CD4-positive, alpha-beta T cell (primary cell): ENCODE measurements at places on chromosomes 3 and 15.

DNA sequence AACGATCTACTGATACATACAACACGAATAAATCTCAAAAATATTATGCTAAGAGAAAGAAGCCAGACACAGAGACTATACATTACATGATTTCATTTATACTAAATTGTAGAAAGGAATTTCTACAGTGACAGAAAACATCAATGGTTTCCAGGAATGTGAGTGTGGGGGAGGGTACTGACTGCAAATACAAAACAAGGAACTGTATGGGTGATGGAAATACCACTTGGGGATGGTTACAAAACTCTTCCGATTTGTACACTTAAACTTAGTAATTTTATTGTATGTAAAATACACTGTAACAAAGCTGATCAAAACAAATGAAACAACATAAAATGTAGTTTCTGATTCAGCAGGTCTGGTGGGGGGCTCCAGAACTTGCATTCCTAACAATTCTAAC lies 45.8 kb upstream of the IP6K2 start:
- no peak for DNase-seq

DNA sequence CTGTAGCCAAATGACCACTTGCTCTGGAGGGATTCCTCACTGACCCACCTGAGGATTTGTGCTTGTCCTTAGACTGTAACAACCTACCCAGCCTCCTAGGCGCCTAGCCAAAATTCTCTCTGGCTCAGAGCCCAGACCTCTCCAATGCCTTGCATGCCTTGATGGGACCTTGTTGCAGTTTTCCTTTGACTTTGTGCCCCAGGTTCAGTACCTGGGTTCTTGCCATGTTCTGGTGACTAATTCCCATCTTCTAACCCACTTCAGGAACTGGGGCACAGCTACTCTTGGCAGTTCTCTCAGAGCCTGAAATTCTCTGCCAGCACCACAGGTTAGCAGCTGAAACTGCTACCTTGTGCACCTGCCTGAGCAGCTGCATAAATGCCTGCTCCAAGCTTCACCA lies 27.0 kb upstream of the UBE3A start:
- DNase-seq, result no peak

DNA sequence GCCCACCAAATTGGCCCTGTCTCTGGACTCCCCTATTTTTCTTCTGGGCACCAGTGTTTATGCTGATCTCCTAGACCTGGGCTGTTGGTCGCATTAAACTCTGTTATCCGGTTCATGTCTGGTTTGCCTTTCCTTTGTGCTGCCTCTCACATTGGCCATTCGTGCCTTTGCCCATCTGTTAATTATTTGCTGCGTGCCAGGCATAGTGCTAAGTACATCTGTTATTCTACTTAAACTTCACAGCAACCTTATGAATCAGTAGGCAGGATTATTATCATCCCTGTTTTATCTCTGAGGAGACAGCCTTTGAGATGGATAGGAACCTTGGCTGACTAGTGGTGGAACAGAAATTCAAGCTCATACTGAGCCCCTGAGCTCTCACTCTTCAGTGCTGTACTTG lies 76.0 kb downstream of the THSD4 start:
- DNase-seq, result no peak

DNA sequence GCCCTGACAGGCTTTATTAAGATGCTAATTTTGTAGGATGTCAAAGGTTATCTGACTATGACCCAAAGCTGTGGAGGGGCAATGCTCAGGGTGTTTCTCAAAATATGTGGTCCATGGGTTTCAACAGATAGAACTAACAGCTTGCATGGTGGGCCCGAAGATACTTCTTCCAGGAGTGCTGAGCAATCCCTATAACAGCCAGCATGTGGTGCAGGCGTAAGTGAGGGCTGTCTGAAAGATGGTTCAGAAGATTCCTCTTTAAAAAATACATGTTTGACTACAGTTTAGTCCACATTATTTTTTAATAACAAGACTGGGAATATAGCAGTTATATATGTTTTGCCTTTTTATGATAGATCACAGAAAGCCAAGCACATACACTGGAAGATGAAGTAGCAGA lies 7.6 kb downstream of the SCG3 start:
- no peak for DNase-seq

GRCh38 chr3:144259267-144259666 lies 287.6 kb downstream of the DIPK2A start:
- no peak for DNase-seq

DNA sequence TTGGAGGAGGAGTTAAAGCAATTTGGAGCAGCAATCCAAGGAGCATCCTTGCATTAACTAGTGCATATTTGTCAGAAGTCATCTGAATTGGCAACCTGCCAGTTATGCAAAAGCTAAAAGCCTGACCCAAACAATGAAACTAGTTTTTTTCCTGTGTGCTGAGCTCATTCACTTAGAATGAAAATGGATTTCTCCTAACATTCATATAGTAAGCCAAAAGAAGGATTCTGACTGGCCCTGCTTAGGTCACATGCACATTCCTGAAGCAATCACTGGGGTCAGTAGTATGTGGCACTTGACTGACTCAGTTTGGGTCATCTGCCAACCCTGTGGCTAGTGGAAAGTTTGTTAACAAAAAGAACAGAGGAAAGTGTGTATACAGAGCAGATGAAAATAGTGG lies 30.5 kb downstream of the OXSM start:
- no peak for DNase-seq

- DNase-seq, result no peak
These were observed 422.2 kb downstream of the GBE1 start for GRCh38 chr3:81339040-81339845.

DNA sequence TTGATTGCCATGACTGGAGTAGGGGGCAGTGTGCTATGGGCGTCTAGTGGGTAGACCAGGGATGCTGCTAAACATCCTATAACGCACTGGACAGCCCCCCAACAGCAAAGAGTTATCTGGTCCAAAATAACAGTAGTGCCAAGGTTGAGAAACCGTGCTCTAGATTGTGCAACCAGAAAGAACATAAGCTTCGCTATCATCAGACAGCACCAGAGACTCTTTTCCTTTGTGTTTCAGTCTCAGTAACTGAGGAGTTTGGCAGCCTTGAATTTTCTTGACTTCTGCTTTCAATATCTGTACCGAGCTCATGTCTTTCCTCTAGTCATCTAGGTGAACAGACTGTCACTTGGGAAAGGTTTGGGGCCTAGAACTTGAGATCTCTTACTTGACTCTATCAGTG lies 8.8 kb downstream of the ARID3B start:
- DNase-seq, result no peak

DNA sequence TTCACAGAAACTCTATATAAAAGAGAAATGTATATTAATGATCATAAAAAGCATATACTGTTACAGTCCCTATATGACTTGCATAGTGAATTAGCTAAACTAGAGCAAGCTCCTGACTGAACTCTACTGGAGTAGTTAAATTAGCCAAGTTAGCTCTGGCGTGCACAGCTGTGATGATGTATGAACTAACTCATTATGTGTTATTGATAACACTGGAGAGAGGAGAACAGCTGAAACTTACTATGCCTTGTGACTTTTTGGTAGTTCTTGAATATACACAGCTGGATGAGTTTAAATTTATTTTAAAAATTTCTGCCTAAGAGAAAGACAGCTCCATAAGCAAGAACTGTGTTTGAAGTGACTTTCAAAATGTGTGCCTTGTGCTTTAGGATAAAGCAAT lies 8.1 kb downstream of the TIPARP start:
- no peak for DNase-seq

- DNase-seq, result no peak
These were observed 335.9 kb upstream of the KCNMB2 start for GRCh38 chr3:178200316-178200715.

DNA sequence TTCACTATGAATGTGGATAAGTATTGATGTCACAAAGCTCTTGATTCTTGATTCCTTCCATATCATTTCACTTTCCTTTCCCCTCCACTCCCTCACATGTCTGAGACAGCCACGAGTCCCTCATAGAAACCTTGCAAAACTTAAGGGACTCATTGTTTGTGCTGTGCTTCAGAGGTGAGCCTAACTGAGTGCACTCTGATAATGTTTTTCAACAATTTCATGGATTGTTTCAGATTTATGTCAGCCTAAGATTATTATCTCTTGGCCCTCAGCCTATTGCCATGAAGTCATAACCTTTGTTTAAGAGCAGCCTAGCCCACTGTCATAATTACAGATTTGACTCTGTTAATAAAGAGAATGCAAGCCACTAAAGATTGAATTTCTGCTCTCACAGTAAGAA lies 363.6 kb downstream of the MECOM start:
- DNase-seq, result no peak

- peak; percentile 94 for DNase-seq
These were observed 10.0 kb downstream of the GNAI2 start for GRCh38 chr3:50245831-50246516.

DNA sequence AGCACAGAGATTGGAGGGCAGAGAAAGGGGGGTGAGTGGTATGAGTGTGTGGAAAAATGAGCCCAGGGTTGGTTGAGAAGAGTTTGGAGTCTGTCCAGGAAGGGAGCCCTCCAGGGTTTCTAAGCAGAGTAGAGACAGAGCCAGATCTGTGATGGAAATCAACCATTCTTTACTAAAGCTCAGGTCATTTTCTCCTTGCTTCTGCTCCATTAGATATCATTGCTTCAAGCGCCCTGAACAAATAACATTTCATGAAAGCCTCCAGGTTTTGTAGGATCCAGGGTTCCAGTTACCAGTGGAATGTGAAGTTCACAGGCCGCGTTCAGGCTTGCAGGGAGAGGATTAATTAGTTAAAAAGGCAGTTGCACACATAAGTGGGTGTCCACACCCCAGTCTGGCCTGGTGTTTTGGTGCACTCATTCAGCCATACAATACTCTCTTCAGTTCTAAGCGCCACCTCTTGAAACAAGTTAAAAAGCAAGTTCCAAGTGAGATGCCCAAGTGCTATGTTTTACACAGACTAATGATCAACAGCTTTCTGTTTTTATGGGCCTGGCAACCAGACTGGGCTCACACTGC lies 16.4 kb upstream of the BOC start:
- DNase-seq, result no peak

DNA sequence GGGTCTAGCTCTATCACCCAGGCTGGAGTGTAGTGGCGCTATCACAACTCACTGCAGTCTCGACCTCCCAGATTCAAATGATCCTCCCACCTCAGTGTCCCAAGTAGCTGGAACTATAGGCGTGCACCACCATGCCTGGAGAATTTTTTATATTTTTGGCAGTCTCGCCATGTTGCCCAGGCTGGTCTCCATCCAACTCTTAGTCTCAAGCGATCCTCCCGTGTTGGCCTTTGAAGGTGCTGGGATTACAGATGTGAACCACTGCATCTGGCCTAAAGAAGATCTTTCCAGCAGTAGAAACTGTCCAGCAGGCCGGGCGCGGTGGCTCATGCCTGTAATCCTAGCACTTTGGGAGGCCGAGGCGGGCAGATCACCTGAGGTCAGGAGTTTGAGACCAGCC lies 55.2 kb upstream of the NR2C2 start:
- no peak for DNase-seq

DNA sequence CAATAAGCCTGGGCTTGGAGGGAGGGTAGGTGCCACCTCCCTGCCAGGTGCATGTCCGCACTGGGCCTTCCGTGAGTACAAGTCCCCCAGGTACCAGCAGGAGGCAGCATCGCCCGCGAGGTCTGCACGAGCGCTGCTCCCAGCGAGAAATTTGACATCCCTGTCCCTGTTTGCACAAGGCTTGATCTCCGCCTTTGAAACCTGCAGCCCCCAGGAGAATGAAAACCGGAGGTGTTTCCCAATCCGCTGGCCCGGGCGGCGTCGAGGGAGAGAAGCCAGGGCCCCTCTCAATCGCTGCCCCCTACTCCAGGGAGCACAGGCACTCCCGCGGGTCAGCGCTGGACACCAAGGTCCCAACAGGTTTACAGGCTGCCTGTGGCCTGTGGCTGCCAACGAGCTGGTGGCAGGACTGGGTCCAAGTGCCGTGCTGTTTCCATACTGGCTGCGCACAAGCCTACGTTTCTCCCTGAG lies 961 bp downstream of the HAPLN3 start:
- DNase-seq, result peak; percentile 91

- no peak for DNase-seq
These were observed 22.0 kb downstream of the RBP2 start for GRCh38 chr3:139454346-139454745.

GRCh38 chr3:11290743-11291680 lies 18.8 kb downstream of the ATG7 start:
- DNase-seq, result peak; percentile 22

DNA sequence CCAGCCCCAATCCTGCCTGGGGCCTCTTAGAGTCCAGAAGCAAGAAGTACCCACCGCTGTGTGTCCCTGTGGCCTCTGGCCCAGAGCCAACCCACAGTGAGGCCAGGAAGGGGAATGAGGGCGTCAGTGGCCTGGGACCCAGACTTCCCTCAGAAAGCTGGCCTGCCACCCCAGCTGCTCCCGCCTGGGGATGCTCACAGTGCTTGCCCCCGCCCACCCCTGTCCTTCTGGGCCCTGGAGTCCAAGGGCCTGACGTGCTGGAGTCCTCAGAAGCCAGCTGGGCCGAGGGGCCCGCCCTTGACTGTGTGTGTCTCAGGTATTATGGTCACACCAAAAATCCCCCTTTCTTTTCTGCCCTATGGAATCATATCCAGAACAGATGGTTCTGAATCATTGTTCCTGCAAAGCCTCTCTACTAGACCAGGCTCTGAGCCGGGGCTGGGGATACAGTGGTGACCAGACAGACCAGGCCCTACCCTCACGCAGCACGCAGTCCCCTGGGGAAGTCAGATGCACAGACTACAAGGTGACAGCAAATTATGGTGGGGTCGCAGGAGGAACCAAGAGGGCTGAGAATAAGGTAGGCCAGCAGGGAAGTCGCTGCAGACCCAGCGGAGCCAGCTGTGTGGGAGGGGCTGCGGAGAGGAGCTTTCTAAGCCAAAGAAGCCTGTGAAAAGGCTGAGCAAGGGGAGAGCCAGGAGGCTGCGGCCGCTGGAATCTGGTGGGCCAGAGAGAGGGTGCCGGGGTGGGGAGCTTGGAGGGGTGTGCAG lies 99.1 kb downstream of the VGLL4 start:
- no peak for DNase-seq

DNA sequence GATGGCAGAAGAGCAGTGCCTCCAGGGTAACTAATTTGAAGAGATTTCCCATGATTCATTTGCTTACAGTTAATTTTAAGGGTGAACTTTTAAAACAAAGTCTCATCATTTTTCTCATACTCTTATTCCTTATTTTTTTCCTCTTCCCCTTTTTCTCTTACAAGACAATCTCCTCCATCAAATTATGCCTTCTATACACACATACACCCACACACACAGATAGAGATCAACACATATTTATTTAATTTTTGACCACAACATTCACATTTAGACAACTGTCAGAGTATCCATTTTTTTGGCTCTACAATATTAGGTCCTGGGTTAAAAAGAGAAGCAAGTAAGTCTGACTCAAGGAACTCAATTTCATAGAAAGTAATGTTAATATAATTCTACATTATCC lies 37.6 kb downstream of the AAGAB start:
- no peak for DNase-seq

GRCh38 chr3:103218793-103219192 lies 784.0 kb downstream of the ZPLD1 start:
- no peak for DNase-seq

GRCh38 chr3:186841620-186842019 lies 890 bp upstream of the ADIPOQ start:
- DNase-seq, result no peak
